CD4-positive, alpha-beta memory T cell (primary cell): ENCODE measurements at places on chromosomes 16 and 17.

DNA sequence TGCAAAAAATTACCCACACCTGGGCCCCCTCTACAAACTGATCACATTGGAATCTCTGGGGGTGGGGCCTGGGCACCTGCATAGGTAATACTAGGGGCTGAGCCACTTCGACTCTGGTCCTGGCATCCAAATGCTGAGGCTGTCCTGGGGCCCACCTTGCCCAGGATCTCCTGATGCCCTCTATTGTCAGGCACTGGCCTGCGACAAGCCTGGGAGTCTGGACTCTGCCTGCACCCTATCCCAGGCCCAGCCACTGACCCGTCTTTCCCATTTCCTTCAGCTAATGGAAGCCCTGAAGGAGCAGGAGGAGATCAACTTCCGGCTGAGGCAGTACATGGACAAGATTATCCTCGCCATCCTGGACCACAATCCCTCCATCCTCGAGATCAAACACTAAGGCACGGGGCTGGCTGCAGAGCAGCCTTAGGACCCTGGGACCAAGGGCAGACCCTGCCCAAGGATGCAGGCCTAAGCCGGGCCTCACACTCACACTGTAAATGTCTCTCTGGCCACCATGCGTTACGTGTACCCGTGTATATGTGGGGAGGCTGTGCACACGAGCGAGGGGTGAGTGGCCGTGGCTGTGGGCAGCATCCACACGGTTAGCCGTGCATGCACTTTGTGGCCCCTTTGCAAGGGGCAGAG is 140.0 kb downstream of the RAB11FIP4 start:
- DNase-seq, result no peak
- no peak overlapping the region for H3K4me3 ChIP-seq
- H3K4me1 ChIP-seq, result no peaks in the 10 kb centered on the region
- H3K36me3 ChIP-seq, result peaks cover 58% of the 10 kb centered on the region

- H3K4me1 ChIP-seq, result no peaks in the 10 kb centered on the region
- H3K27ac ChIP-seq, result no peak overlapping the region
- H3K36me3 ChIP-seq, result peaks cover 5% of the 10 kb centered on the region
- H3K27me3 ChIP-seq, result no peaks in the 10 kb centered on the region
Measured at GRCh38 chr16:80973991-80974390, 32.7 kb downstream of the CMC2 start.

DNA sequence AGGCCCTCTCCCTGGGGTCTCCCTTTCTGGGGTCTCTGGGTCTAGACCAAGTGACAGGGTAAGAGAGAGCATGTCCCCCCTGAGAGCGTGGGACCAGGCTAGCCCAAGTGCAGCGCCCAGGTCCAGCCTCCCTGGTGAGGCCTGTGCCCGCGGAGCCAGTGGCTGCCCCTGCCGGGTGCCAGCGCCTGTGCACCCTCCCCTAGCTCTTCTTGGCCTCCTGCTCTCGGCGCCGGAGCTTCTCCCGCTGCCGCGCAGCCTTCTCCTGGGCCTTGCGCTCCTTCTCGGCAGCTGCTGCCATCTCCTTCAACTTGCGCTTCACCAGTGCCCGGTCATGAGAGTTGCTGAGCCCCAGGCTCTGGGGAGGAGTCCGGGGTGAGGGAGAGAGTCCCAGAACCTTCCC is 17.3 kb downstream of the SAMD14 start:
- no peak overlapping the region for H3K27ac ChIP-seq
- H3K4me3 ChIP-seq, result no peak overlapping the region

GRCh38 chr17:16882243-16882925 is 89.5 kb downstream of the TNFRSF13B start:
- H3K27ac ChIP-seq, result no peak overlapping the region
- DNase-seq, result no peak

- H3K4me3 ChIP-seq, result no peak overlapping the region
- H3K36me3 ChIP-seq, result peaks cover 5% of the 10 kb centered on the region
- no peaks in the 10 kb centered on the region for H3K27me3 ChIP-seq
- H3K4me1 ChIP-seq, result peaks cover 5% of the 10 kb centered on the region
- DNase-seq, result no peak
Measured at GRCh38 chr17:2932946-2933345, 130.5 kb downstream of the OR1D5 start.
